Stimulated activated naive CD4-positive, alpha-beta T cell treated with Interleukin-2 at 50 U/mL for 16 hours (primary cell): ENCODE measurements at places on chromosomes 7 and 10.

- DNase-seq, result no peak
Measured at GRCh38 chr7:2984091-2984490, 59.6 kb downstream of the CARD11 start.

DNA sequence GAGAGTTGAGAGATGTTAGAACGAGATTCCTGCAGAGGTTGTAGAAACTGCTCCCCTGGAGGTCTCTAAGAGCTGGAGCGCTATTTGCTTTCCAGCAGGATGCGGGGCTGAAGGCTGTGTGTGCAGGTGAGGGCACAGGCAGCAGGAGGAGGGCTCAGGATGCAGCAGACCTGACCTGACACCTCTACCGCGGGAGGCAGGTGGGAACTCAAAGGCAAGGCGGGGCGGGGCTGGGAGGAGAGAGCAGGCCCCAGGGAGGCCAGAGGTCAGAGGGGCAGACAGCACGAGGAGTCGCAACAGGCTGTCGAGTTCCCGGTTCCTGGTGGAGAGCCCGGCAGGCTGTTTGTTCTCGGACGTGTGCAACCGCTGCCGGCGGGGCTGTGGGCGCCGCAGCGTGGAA is 7.9 kb upstream of the CRTAC1 start:
- DNase-seq, result no peak

- DNase-seq, result no peak
Measured at GRCh38 chr10:64306729-64307327, 785.6 kb downstream of the REEP3 start.

GRCh38 chr10:124711145-124711544 is 33.0 kb downstream of the FAM53B start:
- DNase-seq, result no peak

- DNase-seq, result no peak
Measured at GRCh38 chr7:1769286-1770200, 99.5 kb downstream of the ELFN1 start.

- DNase-seq, result no peak
Measured at GRCh38 chr7:4762121-4763055, 13.0 kb upstream of the AP5Z1 start.

DNA sequence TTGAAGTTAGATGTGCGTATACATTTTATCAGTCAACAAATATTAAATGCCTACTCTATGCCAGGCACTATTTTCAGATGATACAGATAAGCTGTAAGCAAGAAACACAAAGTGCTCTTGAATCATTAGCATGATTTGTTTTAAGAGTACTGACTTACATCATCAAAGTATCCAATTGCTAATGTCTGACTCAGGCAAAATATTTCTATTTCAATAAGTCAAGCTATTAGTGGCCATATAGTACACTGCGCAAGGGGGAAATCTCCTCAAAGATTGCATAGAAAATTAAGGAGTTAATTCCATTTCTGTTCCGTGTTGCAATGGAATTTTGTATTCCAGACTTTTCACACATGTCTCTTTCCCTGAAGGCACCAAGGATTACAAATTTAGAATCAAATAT is 46.1 kb upstream of the DNAJC1 start:
- no peak for DNase-seq
